ENCODE measurements at places on chromosomes 2 and 18.
A peak's percentile ranks its signal among the peaks of the same experiment; 100 is the strongest.

DNA sequence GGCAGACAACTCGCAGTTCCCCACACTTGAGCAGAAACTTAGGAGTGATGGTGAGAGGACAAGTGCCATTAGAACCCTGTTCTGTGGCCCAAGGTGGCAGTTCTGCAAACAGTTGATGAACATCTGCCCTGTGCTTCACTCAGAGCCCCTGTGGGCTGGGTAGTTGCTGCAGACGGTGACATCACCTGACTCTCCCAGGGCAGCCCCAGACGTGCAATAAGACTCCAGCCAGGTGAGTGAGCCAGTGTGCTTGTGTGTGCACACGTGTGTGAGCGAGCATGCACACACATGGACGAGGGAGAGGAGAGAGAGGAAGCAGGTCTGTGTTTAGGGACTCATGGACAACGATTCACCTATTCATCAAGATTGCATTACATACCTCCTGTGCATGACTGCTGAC is 136.0 kb upstream of the GLI2 start:
- DNase-seq = no peak

GRCh38 chr2:65937379-65938160 is 497.4 kb upstream of the MEIS1 start:
- DNase-seq = no peak

- DNase-seq = no peak
These were observed 243.0 kb upstream of the CYRIA start for GRCh38 chr2:16908656-16909055.

DNA sequence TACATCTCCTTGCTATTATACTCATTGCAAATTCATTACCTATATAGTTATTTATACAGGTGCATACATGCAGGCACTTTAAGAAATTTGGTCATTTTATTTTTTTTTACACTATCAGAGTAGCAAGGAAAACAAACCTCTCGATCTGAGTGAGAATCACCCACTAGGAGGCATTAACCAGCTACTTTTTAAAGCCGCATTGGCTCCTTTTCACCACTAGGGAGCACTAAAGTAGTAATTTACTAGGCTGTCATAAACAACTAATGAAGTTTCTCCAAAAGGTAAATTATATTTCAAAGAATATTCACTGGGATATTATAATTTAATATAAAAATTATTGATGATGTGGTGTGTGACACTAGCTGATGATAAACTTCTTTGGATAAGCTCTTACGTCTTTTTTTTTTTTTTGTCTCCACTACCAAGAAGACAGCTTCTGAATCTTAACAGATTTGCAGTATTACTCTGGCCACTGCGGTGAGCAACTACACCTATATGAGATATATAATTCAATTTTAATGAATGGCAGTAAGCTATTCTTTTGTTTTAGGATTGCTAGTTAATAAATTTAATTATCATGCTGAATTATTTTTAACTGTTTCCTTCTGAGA is 101.9 kb downstream of the NOL4 start:
- DNase-seq = no peak

DNA sequence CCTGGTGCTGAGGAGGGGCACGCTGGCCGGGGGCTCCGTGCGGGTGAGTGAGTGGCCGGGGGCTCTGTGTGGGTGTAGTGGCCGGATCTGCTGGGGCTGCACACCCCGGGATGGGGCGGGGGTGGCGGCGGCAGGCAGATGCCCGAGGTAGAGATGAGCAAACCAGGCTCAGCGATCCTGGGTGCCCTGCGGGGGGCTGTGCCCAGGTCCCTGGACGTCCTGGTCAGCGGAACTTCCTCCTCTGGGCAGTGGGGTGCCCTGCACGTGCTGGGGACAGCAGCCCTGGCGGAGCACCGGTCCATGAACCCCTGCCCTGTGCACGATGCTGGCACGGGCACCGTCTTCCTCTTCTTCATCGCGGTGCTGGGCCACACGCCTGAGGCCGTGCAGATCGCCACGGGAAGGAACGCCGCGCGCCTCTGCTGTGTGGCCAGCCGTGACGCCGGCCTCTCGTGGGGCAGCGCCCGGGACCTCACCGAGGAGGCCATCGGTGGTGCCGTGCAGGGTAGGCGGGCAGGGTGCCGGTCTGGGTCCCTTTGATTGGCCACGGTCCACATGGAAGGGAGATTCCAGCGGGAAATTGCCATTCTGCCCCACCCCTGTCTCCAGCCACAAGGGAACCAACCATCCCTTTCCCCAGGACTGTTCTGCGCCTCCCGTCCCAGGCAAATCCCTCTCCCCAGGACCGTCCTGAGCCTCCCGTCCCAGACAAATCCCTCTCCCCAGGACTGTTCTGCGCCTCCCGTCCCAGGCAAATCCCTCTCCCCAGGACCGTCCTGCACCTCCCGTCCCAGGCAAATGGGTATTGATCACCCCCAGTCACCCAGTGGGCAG is 5.9 kb downstream of the NEU4 start:
- DNase-seq = no peak

DNA sequence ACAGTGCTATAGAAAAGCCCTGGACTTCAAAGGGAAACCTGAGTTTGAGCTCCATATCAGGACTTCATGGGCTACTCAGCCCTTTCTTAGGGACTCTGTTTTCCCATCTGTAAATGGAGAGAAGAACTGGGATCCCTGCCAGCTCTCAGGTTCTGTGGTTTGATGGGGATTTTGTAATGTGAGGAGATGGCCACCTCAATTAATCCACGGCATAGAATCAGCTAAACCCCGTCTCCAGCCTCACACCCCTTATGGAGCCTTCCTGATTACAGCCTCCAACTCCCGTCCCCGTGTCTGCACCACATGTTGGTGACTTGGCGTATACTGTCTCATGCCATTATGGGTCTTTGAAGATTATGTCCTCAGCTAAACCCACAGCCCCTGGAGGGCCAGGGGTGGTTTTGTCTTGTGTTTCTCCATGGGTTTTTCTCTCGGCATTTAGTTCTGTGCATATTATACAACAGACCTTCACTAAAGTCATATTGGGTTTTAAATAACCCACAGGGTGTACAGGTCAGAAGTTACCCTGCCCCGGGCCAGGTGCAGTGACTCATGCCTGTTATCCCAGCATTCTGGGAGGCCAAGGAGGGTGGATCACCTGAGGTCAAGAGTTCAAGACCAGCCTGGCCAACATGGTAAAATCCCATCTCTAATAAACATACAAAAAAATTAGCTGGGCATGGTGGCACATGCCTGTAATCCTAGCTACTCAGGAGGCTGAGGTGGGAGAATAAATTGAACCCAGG is 63.8 kb upstream of the PPP1CB start:
- no peak for DNase-seq

GRCh38 chr2:25050128-25050527 is 8.3 kb downstream of the EFR3B start:
- no peak for DNase-seq

GRCh38 chr2:237201461-237202287 is 116.0 kb downstream of the COPS8 start:
- no peak for DNase-seq

DNA sequence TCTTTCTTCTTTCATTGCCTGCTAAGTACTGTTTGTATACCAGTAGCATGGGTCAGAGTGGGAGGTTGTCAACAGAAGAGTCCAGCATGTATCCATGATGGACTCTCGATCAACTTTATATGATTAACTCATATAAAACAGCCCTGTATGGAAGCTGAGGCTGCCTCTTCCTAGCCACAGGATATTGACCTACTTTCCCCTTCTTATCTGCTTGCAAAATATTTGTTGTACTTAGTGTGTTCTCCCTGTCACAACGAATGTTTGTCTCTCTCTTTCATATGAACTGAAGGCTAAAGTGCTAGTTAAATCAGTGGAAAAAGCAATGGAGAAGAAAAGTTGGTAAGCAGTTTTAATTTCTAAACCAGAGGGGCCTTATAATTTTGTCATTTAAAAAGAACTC is 17.8 kb downstream of the MYO1B start:
- DNase-seq = no peak

- DNase-seq = peak; percentile 5
These were observed 1.3 kb upstream of the TBC1D8 start for GRCh38 chr2:101152272-101153076.

DNA sequence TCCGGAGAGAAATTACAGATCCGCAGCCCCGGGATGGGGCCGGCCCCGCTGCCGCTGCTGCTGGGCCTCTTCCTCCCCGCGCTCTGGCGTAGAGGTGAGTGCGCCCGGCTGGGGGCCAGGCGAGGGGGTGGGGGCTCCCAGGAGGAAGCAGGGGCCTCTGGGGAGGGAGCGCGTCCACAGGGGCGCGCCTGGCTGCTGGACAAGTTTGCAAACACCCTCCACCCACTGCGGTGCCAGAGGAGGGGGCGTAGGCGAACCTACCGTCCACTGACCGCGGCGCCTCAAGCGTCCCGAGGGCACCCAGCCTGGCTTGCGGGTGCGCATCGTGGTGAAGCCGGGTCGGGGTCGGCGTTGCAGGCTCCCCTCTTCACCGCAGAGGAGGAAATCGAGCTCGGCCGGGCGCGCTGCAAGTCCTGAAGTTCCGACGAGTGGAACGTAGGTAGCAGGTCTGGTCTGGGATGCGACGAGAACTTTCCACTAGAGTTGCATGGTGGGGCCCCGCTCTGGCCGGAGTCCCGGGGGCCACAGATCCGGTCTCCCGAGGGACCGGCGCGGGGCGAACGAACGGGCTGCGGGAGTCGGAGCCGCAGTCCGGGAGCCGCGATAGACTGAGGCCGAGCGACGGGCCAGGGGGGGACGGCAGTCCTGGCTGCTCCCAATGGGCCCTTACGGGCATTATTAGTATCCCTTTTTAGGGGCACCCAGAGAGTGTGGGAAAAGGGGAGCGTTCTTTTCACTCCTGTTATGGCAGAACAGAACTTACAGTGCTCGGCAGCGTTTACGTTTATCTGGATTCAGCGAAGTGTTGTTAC is 502 bp downstream of the MERTK start:
- DNase-seq = no peak

DNA sequence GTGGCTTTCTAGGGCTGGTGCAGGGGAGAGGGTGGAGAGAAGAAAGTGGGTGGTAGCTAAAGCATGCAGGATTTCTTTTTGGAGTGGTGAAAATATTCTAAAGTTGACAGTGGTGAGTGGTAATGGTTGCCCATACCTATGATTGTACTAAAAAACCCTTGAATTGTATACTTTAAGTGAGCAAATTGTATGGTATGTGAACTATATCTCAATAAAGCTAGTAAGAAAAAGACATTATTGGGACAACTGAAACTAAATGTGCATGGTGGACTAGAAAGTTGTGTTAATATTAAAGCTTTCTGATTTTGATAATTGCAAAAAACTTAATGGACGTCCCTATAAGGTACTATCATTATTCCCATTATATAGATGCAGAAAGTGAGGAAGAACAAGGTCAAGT is 50.3 kb downstream of the SMAD7 start:
- DNase-seq = no peak

GRCh38 chr2:106708209-106708608 is 177.8 kb downstream of the ST6GAL2 start:
- no peak for DNase-seq

DNA sequence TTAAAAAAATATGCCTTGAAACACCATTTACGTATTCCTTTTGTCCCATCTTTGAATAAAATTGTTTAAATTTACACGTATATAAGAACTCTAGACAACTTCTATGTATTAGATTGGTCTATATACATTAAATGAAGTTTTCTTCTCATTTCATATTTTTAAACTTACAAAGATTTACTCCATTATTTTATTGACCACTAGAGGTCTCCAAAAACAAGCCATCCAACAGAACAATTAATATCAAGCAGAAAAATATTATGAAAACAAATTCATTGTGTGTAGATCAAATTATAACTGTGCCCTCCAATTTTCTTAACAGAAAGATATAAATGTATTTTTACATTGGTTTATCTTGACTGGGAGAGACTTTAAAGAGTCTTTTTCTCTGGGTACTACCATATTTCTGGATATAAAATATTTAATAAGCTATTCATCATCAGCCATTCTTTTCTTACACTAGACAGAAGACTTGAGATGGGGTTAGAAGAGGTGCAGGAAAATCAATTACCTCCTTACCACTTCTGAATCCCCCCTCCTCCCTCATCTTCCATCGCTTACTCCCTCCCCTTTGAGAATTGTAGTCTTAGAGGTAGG is 66.5 kb downstream of the DPP4 start:
- DNase-seq = no peak

DNA sequence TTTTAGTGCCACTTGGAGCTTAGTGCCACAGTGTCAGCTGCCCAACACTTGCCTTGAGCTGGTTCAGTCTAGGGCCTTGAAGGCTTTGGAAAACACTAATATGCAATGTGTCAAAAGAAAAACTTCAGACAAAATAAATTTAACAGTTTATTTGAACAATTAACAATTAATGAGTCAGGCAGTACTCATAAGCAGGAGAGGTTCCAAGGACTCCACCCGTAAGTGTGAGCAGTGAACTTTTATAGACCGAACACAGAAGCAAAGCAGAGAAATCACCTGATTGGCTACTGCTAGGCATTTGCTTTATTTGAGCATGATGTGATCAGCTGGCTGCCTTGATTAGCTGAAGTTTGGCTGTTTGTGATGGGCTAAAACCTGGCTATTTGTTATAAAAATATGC is 49.5 kb upstream of the TBC1D8 start:
- DNase-seq = no peak

GRCh38 chr2:57278451-57278850 is 768.2 kb upstream of the VRK2 start:
- DNase-seq = no peak

- DNase-seq = no peak
These were observed 176.8 kb downstream of the INO80D start for GRCh38 chr2:205909184-205909572.

- DNase-seq = no peak
These were observed 67.3 kb upstream of the PPP1CB start for GRCh38 chr2:28684142-28684858.

DNA sequence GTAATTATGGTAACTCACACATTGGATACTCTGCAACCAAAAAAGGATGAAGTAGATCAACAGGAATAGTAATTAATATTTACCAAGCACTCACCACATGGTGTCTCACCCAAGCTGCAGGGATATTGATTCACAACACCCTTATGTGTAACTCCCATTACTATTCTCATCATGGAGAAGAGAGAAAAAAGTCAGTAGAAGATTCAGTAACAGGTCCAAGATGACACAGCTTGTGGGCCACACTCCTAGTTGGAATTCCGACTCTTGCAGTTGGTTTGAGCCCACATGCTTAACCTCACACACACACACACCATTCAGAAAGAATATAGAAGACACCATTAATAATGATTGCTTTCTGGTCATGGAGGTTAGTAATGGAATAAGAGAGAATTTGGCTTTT is 1.7 kb upstream of the MLPH start:
- DNase-seq = no peak
